ENCODE measurements at places on chromosomes 1 and 21.

- no peak for DNase-seq
Observed at GRCh38 chr1:231918239-231919015, 291.8 kb downstream of the DISC1 start.

DNA sequence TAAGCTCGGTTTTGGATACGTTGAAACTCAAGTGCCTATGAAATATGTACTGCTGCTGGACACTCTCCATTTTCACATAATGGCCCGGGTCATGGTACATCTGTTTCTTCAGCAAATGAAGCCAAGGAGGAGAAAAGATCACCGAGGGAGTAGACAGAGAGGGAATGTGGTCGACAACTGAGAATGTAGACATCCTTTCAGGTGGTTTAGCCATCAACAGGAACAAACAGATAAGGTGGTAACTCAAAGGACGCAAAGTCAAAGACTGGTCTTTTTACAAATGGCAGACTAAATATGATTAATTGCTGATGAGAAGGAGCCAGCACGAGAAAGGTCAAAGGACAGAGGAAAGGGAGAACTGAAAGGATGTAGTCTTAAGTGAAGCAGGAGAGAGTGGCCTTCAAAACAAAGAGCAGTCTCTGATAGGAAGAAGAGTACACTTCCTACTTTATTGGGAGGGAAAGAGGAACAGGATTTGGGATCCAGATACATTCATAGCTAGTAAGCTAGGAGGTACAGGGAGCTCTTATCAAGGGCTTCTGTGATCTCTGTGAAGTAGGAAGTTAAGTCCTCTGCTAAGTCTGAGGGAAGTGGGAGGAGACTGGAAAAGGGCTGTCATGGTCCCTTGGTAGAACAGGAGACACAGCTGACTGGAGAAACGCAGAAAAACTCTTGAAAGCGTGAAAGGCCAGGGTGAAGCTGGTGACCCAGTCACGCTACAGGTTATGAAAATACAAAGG lies 28.3 kb downstream of the NUP133 start:
- no peak for DNase-seq

- DNase-seq: no peak
Observed at GRCh38 chr1:27136236-27136551, 18.7 kb downstream of the SLC9A1 start.

DNA sequence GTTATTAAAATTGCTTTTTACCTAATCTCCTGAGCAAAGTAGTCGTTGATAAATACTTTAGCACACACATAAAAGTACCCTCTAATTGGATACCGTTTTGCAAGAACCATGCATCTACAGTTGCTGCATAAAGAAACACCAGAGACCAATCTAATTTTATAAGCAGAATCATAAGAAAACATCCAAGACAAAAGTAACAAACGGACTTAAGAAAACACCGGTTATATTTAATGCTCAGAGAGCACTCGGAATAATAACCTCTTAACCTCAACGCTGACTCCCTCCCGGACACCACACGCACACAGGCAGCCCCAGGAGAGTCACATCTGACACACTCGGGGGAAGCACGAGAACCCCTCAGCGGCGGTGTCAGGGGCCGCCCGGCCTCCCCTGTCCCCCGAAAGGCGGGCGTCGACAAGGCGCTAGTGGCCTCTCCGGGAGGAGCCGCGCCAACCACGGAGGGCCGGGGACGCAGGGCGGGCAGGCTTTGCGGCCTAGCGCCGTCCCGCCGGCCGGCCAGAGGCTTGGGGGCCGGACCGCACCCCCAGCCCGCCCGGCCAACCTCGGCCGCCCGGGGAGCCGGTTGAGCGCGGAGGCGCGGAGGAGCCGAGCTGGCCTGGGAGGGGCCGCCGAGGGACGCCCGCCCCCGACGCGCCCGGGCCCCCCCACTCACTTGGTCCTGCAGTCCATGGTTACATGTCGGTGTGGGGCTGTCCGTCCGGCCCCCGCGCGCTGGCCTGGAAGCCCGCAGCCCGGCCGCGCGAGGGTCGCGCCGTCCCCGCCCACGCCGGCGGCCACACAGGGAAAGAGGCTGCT lies 606 bp downstream of the DENND1B start:
- DNase-seq: peak; percentile 35

DNA sequence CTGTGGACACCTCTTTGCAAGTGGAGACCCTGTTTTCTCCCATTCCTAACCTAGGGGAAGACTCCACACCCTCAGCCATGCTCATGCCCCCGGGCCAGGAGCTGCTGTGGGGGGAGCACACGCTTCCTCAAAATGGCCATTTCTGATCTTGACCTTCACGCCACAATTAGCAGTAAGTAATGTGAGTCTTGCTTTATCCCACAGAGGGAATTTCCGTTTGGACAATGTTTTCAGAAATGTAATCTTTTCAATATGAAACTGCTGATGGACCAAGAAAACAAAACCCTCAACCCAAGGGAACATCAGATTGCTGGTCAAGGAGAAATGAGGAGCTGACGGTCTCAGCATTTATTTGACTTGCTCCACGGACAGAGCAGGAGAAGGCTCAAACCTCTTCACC lies 8.3 kb upstream of the KCNE1 start:
- no peak for DNase-seq

GRCh38 chr1:184838504-184838951 lies 83.9 kb upstream of the EDEM3 start:
- no peak for DNase-seq

DNA sequence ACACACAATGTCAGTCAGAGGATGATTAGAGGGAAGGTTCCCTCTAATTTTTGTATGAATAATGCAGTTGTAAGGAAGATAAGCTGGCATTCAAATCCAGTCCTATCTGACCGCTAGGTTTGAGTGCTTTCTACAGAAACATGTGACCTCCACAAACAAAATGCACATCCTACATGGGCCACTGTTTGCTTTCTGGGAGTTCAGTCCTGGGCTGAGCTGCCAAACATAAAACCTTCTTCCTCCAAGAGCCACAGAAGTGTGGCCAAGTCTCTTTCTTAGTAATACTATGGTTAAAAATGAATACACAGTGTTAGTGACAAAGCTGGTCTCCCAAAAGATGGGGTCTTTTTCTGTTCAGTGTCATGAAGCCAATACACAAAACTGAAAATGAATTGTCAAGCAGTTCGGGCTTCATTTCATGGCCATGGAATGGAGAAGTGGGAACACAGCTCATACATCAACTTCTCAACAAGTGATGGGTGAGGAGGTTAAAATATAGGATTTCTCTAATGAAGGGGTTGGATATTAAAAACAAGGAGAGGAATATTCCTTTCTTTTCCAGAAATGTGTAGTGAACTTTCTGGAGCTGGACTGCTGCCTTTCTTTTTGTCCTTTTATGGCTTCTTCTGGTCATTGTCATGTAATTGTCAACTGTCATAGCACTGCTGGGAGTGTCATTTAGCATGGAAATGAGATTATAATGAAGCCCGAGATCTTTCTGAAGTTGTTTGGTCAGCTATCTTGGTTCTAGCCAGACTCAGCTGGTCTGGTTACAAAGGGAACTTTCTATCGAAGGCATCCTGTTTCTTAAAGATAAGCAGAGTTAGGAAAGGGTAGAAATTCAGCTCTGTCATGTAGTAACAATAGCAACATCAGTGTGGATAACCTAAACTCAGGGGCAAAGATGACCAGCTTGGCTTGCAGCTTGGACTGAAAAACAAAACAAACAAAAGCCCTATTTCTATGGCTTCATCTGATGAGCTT lies 135.1 kb downstream of the CHD1L start:
- DNase-seq: no peak

DNA sequence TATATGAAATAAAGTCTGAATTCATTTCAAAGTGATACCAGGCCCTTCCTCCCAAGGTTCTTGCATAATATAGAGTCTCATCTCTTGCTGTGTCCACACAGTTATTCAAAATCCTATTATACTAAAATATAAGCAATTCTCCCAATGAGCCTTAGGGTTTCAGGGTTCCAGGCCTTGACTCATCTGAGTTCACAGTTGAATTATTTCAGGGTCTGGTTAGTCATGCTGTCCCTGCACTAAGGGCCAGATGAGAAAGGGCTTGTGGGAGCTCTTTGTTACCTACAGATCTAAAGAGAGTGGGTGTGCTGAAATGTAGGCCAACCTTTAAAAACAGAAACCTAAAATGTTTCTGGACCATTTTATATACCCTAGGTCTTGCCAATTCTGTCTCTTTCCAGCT lies 337.5 kb upstream of the LRRC7 start:
- DNase-seq: no peak

GRCh38 chr1:236351875-236352573 lies 42.1 kb upstream of the EDARADD start:
- no peak for DNase-seq

DNA sequence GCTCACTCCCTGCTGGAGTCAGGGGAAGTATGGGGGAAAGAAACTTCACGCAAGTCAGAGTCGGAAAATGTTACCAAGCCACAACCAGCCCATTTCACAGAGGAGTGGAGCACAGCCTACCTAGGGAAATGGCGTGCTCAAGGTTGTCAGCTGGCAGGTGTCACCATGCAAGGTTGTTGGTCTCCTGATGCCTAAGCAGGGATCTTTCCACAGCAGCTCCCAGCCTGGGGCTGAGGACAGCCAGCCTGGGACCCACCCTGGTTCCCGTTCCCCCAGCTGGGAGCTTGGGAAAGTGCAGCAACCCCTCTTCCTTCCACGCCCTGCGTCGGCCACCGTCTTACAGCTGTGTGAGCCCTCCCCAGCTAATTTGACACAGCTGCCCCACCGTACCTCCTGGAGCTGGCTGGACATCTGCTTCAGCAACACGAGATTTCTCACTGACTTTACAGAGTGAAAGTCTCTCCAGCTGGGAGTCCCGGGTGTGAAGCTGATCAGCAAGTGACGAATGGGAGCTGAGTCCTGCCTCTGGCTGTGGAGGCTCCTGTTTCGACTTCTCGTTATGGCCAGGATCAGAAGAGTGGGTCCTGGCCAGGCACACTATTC lies 224.6 kb upstream of the RAB4A start:
- no peak for DNase-seq

DNA sequence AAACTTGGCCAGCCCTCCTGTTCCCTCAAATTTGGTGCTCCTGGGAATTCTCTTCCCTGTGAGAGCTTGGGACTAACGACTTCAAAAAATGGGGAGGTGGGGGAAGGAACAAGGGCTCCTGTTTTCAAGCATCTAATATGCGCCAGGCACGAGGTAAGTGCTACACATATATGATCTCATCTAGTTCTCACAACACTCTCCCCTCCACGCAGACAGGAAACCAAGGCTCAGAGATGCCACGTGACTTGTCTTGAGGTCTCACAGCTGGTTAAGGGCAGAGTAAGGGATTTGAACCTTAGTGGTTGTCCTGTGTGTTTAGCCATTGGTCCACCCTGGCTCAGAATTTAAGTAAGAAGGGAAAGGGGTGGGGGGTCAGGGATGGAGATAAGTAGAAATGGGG lies 125.9 kb downstream of the DMRTB1 start:
- DNase-seq: peak; percentile 24

GRCh38 chr1:236307435-236307834 lies 25.7 kb upstream of the ERO1B start:
- no peak for DNase-seq

- no peak for DNase-seq
Observed at GRCh38 chr21:45550522-45551210, 8.4 kb upstream of the SLC19A1 start.

- no peak for DNase-seq
Observed at GRCh38 chr21:16370186-16370585, 640.4 kb downstream of the USP25 start.

DNA sequence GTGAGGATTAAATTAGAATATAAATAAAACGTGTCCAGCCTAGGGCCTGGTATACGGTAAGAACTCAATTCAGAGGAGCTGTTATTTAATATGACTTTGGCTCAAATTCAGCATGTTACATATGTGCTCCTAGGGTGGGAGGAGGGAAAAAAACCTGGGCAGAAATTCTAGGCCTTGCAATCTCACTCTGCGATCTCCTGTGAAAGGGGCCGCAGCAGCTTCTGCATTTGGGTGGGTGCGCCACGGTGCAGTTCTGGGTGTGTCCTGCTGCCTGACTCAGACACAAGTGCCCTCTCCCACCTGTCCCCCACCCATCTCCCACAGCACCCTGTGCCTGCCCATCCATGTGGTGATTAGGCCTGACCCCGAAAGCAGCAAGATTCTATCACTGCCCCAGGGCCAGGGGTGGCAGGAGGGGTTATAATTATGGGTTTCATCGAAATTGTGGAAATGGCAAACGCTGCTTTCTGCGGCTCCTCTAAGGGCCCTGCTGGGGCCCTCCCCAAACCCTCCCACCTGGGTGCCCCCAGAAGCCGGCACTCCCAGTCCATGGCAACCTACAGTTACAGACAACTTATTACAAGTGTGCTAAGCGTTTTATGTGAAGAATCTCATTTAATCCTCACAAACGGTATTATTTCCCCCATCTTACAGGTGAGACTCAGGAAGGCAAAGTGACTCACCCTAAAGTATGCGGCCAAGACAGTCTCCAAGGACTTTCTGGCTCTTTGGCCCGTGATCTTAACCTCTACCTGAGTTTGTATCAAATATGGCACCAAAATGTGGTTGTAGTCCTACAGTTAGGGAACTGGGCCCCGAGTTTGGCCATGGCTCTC lies 25.5 kb upstream of the GRHL3 start:
- no peak for DNase-seq

- DNase-seq: no peak
Observed at GRCh38 chr1:205275916-205276688, 45.4 kb downstream of the NUAK2 start.

GRCh38 chr1:94124538-94124937 lies 3.6 kb upstream of the ABCA4 start:
- no peak for DNase-seq

DNA sequence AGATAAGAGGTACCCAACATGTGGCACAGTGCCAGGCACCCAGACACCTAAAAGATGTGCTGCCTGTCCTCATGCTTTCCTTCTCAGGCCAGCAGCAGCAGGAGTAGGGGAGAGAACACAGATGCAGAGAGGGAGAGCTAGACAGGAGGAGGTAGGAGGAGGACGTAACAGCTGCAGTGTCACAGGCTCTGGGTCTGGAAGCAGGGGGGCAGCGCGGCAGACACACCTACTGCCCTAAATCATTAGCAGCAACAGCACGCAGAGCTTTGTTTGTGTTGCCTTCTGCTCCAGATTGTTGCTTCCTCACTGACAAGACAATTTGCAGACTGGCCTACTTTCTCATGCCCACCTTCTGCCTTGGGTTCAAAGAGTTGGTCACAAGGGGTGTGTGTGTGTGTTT lies 196.7 kb upstream of the DAB1 start:
- DNase-seq: no peak

- no peak for DNase-seq
Observed at GRCh38 chr1:161160671-161161145, 1.4 kb downstream of the USP21 start.

DNA sequence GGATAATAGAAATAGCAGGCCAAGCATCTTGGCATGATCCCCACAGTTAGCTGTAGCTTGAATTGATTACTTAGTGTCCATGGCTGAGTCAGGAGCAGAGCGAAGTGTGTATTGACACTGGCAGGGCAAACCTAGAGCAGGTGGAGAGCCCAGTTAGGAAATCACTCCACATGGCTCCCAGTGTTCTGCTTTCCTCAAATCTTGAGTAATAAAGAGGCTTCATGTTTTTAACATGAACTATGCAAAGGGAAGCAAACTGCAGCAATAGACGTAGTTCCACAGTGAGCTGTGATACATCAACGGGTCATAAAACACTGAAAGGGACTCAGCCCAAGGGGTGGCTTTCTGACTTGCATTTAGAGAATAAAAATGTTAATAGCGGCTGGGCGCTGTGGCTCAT lies 28.9 kb downstream of the RHEX start:
- no peak for DNase-seq

- DNase-seq: no peak
Observed at GRCh38 chr1:163535807-163536206, 214.1 kb downstream of the NUF2 start.

Data from effector CD4-positive, alpha-beta T cell (primary cell).